ENCODE measurements at places on chromosomes 1 and 21.

DNA sequence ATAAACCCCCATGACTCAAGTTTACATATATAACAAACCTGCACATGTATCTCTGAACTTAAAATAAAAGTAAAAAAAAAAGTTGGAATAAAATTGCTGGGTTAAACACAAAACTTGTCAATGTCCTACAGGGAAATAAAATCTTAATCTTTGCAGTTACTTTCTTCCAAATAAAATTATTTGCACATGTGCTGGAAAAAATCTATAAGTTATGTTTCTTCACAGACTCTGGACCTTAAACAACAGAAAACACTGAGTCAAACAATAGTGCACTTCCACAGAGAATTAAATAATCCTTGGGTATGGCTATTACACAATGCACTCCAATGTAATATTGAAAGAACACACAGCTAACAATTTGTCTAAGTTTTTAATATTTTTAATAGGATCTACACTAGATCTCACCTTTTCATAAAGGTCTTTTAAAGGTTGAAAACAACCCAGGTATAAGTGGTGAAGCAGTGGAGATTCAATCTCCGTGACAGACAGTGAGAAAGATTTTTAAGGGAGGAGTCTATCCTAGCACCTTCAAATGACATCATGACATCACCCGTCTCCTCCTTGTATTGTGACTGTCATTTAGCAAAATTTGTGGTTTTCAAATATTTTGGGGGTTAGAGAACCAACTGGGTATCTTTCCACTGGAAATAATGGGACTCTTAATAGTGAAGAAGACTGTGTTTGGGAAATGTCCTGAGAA, 25.2 kb upstream of the FGGY start:
- DNase-seq = no peak

GRCh38 chr1:185864889-185865517, 130.8 kb downstream of the HMCN1 start:
- no peak for DNase-seq

DNA sequence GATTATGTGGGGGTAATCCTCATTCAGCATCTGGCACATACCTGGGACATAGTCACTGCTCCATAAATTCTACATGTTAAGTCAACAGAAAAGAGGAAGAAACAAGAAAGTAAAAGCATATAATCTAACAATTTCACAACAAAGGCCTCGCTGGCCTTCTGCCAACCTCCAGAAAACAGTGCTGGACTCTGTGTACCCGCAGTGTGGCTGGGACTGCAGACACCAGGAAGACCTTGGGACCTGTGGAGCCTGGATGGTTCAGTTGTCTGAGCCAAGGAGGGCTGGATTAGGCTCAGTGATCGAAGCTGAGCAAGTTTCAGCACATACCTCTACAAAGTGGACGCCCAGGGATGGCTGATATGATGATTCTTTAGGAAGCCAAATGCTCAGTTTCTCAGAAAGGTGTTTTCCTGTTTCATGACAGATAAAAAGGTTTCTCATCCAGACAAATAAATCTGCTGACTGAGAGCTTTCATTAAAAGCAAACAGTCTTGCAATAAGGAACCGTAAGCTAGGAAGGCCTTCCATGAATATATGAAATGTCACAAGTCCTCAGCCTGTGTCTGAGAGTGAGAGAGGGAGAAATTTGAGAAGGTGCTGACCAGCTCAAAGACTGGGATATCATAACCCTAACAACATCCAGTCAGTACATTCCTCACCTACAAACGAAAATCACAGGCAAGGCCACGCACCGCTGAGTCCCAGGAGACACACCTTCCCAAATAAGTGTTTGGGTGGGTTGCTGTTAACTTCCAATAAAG, 48.4 kb downstream of the CAPZB start:
- DNase-seq = no peak

- DNase-seq = no peak
Observed at GRCh38 chr21:46443910-46444309, 14.8 kb upstream of the DIP2A start.

DNA sequence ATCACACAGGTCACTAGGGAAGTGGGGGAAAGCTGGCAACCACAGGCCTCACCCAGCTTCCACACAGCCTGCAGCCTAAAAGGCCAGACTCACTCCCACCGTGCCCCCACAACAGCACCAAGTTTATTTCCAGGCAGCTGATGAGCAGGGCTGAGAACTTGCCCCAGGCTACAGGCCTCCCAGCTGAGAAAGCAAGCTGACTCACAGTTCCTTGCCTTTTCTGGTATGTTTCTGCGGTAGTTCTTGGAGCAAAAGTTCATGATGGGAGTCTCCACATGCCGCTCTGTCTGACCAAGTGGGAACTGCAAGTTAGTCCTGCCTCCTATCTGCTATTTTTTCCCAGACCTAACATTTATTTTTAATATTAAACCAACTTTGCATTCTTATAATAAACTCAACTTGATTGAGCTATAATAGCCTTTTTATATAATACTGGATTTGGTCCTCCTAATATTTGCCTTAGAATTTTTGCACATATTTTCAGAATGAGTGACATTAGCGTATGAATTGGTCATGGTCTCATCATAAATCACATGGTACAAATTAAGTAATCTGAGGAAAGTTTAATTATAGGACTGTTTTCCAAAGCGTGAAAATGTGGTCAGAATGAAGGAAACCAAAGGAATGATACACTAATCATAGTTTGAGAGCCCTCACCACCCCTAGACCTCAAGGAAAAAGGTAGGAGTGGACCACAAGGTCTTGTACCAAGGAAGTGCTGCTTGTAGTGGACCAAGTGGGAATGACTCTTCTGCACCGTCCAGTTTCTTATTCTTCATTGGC, 30.7 kb downstream of the RPAP2 start:
- no peak for DNase-seq

- DNase-seq = no peak
Observed at GRCh38 chr1:100584761-100585745, 47.1 kb downstream of the GPR88 start.

- DNase-seq = no peak
Observed at GRCh38 chr1:212593821-212594251, 14.7 kb upstream of the ATF3 start.

GRCh38 chr1:154316704-154317103, 4.2 kb upstream of the AQP10 start:
- no peak for DNase-seq

GRCh38 chr1:13667691-13668090, 32.3 kb upstream of the PRDM2 start:
- no peak for DNase-seq

- no peak for DNase-seq
Observed at GRCh38 chr1:84611796-84612195, 37.6 kb upstream of the CTBS start.

GRCh38 chr21:34526618-34527290, 14.7 kb upstream of the KCNE1 start:
- DNase-seq = no peak

DNA sequence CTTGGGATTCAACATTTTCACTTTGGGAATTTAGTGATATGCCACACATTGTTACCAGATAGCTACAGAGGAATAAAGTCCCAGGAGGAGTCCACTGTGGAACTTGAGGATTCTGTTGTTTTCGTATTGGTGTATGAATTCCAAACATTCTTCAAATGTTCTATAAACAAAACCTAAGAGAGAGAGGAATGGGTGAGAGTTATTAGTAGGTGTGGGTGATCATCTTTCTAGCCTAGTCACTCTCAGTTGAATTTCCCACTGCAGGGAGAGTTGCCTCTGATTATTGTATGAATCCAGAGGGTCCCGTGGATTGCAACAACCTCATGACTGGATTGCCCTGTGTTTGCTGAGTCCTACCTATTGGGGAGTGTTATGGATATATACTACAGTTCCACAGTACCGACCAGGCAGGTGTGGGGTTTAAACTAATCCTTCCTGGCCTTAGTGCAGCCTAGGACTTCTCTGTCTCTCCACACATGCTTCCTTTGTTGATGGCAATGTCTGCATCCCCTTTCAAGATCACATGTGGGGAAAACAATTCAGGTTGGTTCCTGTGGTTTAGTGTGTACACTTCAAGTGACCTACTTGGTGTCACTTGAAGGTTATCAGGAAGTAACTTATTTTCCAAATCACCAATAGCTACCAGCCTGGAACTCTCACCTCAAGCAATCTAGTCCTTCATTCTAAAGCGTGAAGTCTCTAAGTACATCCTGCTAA, 91.8 kb downstream of the ADCY10 start:
- DNase-seq = no peak

DNA sequence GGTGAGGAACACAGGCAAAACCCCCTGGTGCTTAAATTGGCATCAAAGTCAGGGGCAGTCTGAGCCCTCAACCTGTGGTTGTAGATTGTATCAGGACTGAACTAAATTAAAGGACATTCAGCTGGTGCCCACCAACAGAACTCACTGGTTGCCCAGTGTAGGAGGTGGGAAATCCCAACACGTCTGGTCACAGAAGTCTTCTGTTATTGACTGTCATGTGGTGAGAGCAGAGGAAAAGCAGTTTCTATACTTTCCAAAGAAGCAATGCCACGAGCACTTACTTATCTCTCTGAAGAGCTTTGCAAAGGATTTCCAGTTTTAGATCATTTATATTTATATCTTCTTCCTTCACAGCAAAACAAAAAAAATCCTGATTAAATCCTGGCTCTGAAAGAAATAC, 15.0 kb upstream of the ACTA1 start:
- DNase-seq = no peak

GRCh38 chr1:172761581-172762486, 102.9 kb downstream of the FASLG start:
- no peak for DNase-seq

DNA sequence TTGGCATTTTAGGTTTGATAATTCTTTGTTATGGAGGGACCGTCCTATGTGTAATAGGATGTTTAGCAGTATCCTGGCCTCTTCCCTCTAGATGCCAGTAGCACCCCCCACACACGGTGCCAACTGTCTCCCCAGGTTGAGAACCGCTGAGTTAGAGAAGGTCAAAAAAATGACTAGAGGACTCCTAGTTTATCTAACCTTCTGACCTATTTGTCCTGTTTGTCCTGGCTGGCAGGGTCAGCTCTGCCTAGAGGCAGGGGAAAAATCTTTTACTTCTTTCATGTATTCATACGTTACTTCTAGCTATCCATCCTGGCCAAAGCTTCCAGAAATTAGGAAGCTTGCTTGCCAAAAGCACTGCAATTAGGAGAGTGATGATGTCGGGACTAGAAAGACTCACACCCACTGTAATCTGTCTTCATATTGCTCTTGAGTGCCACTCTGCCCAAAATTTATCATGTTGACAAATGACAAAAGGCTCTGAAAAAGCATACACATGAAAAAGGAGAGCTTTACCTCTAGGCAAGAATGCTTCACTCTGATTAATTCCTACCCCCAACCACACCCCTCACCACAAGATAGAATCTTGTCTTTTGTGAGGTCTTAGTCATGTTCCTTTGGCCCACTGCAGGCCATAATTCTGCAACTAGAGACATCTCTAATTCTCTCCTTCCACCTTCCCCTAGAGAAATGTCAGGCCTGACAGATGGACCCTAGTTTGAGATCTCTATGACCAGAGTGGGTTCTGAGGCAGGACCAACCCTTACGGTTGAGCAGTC, 14.4 kb upstream of the AKR1A1 start:
- DNase-seq = no peak

Data from activated T-cell treated with anti-CD3 and anti-CD28 coated beads for 1 hour (primary cell).